ENCODE measurements at places on chromosomes 1 and 21.

DNA sequence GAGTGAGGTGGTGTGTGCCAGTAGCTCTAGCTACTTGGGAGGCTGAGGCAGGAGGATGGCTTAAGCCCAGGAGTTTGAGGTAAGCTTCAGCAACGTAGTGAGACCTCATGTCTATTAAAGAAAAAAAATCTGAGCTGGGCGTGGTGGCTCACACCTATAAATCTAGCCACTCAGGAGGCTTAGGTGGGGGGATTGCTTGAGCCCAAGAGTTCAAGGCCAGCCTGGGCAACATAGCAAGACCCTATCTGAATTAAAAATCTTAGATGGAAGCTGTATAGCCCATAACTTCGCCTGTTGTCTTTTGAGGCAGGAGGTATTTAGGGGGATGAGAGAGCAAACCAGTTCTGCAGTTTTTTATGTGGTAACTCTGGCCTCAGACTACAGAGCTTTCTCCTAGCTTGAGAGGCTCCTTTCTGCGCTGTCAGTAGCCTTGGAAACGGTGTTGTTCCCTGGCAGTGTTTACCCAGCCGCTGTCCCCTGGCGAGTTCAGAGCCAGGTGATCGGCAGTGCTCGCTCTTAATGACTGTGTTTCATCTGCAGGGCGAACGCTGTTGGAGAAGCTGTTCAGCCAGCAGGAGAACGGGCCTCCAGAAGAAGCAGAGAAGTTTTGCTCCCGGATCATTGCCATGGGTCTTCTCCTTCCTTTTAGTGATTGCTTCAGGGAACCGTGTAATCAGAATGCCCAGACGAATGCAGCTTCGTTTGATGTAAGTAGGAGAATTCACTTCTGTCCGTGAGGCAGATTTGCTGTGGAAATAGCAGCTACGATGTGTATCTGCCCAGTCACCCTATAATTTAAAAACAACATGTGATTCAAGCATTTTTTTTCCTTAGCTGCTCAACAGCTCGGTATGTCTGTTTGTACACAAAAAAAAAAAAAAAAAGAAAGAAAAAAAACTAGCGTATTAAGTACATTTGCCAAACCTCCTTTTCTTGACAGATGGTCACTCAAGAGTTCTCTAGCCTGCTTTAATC is 31.2 kb downstream of the FMN2 start:
- DNase-seq: no peak

DNA sequence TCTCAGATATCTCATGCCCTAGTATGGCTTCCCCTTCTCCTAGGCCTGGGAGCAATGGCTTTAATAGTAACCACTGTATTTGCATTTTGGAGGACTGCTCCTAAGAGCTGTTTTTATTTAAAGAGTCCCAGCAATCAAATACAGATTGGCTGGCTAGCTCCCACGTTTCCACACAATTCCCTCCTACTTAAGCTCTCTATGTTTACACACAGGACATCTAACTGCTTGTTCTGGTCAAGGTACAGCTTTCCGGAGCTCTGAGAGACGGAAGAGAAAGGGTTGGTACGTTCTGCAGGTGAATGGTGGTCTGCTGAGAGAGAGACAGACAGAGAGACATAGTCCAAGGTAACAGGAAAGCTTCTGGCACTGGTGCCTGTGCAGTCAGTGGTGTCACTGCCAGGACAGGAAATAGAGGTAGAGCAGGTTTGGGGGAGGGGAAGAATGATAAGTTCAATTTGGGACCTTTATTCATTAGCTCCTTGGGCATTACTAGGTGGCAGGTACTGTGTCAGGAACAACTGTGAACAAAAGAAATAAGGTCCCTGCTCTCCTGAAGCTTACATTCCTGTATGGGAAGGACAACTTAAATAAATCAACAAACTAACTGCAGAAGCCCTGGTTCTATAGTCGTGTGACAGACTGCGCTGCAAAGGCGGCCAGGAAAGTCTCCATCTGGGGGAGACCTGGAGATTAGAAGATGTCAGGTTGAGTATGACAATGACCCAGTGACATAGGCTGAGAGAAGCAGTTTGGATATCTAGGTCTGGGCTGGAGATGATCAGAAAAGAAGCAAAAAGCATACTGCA is 1.2 kb upstream of the SLC25A33 start:
- DNase-seq: no peak

- no peak for DNase-seq
Measured at GRCh38 chr1:188888386-188888785, 1589.3 kb downstream of the BRINP3 start.

GRCh38 chr1:56520016-56520601 is 59.3 kb downstream of the PLPP3 start:
- no peak for DNase-seq

GRCh38 chr21:42257091-42257765 is 38.3 kb downstream of the ABCG1 start:
- DNase-seq: no peak

DNA sequence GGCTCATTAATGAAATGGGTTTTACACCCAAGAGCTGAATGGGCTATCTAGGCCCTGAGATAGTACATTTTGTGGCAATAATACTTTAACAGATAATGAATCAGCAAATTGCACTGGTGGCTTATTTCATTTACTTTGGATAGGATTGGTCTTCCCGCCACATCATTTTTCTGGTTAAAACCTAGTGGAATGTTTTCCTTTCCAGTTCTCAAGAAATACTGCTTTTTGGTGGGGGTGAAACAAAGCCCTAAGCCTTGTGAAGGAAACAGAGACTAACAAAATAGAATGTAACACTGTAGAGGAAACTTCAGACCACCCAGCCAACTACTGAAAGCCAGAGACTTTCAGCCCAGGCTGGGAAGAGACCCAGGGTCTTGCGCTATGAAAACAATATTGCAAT is 172.2 kb downstream of the HHIPL2 start:
- no peak for DNase-seq

- DNase-seq: no peak
Measured at GRCh38 chr1:33132549-33132948, 49.3 kb downstream of the TRIM62 start.

DNA sequence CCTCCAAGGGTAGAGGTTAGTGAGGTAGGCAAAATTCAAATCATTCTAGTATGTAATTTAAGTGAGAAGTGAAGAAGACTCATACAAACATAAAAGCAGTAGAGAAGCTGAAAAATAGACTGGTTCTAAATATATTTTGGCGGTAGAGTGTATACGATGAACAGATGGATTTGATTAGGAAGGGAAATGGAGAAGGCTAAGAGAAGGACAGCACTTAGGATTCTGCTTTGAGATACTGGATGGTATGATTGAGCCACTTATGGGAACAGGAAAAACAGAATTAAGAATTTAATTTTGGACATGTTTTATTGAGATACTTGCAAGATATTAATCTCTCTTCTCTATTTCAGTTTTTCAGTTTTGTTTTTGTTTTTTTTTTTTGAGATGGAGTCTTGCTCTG is 60.1 kb downstream of the EPB41 start:
- no peak for DNase-seq

DNA sequence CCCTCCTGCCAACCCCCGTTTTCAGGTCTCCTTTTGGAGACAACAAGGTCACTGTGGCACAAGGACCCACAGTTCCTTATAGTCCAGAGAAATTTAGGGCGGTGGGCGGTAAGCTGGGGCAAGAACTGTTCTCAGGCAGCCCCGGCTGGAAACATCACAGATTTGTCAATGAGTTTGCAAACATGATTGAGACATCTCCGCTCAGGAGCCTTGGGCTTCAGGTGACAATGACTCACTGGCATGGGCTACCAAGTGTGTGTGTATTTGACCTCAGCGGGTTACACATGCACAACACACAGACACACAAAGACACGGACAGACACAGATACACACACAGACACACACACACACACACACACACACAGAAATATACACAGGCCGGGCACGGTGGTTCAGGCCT is 58.2 kb upstream of the ABCG1 start:
- DNase-seq: no peak

DNA sequence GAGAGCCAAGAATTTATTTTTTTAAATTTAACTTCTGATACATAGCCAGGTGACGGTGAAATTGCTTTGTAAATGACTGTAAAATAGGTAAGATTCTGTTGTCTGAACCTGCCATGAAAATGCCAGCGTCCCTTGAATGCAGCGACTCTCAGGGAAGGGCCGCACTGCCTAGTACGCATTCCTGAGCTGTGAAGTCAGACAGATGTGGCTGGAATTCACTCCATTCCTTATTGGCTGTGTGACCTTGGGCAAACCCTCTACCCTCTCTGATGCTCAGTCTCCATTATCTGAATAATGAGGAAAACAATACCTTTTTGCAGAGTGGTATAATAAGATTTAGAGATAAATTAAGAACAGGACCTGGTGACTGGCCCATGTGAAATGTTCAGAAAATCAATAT is 167.1 kb upstream of the DAB1 start:
- DNase-seq: no peak

GRCh38 chr21:44013380-44014088 is 1.4 kb downstream of the TRAPPC10 start:
- no peak for DNase-seq

DNA sequence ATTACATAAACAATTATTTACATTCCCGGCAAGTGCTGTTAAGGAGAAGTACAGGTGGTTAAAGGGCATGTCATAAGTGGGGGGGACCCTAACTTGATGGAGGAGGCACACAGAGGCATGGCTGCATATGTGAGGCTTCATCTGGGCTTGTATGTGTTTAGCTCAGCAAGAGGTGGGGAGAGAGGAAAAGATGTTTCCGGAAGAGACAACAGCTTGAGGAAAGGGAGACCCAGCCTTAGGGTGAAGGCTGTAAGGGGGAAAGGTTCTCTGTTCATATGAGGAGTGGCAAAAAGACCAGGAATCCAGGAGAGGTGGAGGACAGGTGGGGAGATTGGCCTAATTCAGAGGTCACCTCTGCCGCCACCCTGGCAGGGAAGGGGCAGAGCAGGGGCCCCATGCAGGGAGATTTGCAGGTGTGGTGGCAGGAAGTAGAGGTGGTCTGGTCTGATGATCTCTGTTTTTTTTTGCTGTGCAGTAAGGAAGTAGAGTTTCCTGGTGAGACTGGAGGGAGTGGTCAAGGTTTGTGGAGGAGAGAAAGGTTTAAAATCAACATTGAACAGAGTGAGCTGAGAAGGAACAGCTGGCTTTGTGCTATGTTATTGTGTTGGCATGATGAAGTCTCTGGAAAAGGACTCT is 9.0 kb downstream of the TRAF5 start:
- no peak for DNase-seq

- no peak for DNase-seq
Measured at GRCh38 chr1:198601936-198602889, 36.6 kb upstream of the PTPRC start.

GRCh38 chr1:68231627-68232288 is 565 bp downstream of the WLS start:
- peak; percentile 70 for DNase-seq

GRCh38 chr1:109185990-109186732 is 27.6 kb upstream of the SARS1 start:
- DNase-seq: no peak

DNA sequence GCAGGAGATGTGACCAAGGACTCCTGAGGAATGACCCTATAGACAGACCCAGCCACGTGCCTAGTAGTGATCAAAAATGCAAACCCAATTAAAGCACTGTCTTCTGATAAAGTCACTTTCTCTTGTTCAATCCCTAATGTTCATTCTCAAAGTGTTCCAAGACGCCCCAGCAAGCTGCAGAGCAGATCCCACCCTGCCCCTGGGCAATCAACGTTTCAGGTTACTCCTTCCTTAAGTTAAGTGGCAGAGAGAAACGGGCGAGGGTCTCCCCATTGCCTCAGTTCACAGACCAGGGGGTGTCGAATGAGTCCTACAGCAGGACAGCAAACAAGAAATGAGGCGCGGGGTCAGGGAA is 699 bp upstream of the RGS2 start:
- DNase-seq: no peak

GRCh38 chr1:151159373-151159772 is 2.9 kb downstream of the TNFAIP8L2 start:
- DNase-seq: no peak

- no peak for DNase-seq
Measured at GRCh38 chr1:76951153-76951552, 83.9 kb downstream of the ST6GALNAC5 start.

GRCh38 chr1:235888119-235888643 is 21.5 kb upstream of the LYST start:
- no peak for DNase-seq

DNA sequence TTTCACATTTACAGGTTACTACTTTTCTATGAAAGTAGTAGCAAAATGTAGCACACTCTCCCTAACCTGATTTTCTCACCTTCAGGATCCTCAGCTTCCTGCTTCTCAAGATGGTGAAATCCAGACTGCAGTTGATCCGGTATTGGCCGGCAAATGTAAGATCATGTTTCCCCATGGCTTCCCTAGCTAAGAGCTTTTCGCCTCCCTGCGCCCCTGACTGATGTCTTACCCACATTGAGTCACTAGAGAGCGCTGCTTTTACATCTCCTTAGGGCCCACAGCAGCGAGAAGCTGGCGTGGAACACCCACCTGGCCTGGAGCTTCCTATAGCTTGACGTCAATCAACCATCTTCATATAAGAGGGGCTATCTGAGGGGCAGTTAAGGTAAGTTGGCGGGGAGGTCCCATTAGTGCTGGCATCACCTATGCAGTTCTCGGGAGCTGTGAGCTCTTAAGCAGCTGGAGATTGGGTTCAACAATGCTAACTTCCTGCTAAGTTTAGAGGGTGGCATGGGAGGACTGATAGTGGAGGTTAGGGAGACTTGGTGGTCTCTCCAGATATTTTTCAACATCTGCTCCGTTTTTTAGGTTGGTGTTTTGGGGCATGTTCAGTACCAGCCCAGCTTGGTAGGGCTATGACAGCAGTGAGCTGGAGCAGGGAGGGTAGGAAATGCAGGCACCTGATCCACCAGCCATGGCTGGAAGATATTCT is 5.5 kb downstream of the PTPN7 start:
- no peak for DNase-seq

- DNase-seq: no peak
Measured at GRCh38 chr1:19605967-19606366, 38.1 kb upstream of the NBL1 start.

- DNase-seq: no peak
Measured at GRCh38 chr1:233432916-233433315, 105.4 kb downstream of the MAP3K21 start.

DNA sequence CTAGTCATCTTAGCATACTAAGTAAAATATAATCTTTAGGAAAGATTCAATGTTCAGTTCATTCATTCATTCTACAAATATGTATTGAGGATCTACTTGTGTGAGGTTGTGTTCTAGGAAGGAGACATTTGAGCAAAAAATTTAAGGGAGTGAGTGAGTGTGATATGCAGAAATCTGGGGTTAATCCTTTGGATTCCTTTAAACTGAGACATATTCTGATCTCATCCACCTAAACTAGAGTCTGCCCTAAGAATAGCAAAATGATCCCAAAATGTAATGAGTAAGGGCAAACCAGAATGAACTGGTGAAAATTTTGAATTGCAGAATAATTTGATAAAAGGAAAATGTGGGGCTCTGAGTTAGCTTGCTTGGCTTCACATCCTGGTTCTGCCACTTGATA is 8.6 kb downstream of the UBE2U start:
- DNase-seq: no peak

GRCh38 chr1:38512789-38513188 is 346.8 kb downstream of the RRAGC start:
- no peak for DNase-seq

DNA sequence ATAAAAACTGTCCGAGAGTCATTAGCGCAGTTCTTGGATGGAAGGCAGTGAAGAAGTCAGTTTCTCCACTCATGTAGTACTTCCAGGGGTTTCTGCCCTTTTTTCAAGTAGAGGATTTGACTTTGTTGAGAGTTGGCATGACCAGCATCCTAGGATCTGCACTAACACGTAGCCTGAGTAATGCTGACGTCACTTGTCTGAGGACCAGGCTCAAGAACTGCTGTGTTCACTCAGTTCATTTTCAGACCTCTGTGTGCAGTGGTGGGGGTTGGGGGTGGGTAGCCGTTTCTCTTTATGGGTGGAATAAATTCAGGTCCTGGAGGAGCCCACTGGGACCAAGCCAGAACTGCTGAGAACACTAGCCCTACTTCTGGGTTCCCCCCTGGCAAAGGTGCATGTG is 53.3 kb downstream of the MRPS6 start:
- DNase-seq: no peak

Measured in sciatic nerve (tissue), 2 donors.